AML-193 (cell line): ENCODE measurements at places on chromosomes 4 and X.

DNA sequence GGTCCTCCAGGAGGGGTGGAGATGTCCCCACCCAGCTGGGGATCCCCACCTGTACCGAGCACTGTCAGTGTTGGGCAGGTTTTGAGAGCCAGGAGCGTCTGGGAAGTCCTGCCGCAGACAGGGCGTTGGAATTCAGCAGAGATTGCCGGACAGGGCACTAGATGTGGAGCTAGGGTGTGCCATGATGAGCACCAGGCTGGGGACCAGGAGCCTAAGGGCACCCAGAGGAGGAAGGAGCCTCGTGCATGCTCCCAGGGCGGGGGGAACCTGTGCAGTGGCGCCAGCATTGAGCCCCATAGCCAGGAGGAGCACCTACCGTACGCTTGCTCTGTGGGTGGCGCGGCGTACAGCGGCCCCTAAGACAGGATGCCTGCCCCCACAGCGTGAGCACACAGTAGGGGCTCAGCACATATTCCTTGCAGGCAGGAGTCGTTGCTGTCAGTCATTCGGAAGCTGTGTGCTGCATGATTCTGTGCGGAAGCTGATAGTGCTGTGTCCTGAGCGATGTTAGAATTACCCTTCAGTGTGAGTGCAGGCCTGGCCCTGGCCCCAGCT lies 18.8 kb upstream of the TADA2B start:
- no peak for DNase-seq

- no peak for DNase-seq
These were observed 40.6 kb upstream of the XPNPEP2 start for GRCh38 chrX:129698150-129698549.

GRCh38 chr4:89000844-89001360 lies 56.1 kb downstream of the FAM13A start:
- no peak for DNase-seq

DNA sequence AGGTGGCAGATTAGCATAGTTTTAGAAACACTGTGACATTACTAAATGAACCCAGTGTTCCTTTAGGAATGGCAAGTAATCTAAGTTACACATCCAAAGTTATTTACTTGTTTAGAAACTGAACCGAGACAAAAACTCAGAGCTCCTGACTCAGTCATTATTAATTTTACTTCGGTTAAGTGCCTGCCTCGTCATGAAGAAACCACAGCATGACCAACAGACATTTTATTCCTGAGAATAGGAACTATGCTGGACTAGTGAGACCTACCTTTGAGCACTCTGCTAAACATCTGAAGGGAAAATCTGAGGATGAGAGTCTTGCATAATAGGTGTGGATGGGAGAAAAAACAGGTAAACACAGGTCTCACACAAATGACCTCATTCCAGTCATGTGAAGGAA lies 2.5 kb downstream of the BEX1 start:
- no peak for DNase-seq

- DNase-seq, result no peak
These were observed 78.9 kb upstream of the BMPR1B start for GRCh38 chr4:94678896-94679295.

GRCh38 chr4:142353149-142353738 lies 492.9 kb downstream of the INPP4B start:
- peak; percentile 42 for DNase-seq

- no peak for DNase-seq
These were observed 78.9 kb upstream of the CNKSR2 start for GRCh38 chrX:21295246-21295820.

- no peak for DNase-seq
These were observed 10.9 kb upstream of the TET2 start for GRCh38 chr4:105135785-105136184.

GRCh38 chr4:6878451-6879059 lies 31.1 kb upstream of the TBC1D14 start:
- DNase-seq, result no peak

DNA sequence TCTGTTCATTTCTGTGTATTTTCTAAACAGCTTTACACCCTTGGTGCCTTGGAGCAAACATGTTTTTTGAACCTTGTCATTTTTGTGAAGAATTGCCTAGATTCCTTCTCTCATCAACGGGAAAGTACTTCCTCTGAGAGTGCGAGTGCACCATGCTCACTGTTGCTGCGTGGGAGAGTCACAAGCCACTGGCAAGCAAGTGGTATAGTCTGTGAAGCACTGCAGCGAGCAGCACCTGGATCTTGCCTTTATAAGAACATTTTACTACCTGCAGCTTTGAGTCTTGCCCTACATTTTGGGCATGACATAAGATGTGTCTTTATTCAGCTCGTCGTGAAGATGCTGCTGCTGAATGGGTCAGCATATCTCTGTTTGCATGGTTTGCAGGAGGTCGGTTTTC lies 44.9 kb downstream of the HADH start:
- no peak for DNase-seq

DNA sequence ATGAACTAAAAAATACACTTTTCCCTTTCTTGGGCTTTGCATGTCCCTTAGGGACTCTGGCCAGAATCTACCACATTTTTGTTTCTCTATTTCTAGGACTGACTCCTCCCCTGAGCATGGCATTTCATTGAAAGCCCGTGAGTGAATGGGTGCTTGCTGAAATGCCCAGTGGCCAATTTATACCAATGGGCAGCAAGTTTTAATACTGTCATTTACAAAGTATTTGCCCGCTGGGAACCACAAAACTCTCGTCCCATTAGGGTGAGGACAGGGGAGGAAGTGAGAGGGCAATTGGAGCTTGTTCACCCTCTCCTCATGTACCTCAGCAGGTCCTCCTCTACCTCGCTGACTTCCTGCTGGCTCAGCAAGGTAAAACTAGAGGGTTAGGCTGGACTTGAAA lies 1.1 kb downstream of the SRPX2 start:
- DNase-seq, result no peak

DNA sequence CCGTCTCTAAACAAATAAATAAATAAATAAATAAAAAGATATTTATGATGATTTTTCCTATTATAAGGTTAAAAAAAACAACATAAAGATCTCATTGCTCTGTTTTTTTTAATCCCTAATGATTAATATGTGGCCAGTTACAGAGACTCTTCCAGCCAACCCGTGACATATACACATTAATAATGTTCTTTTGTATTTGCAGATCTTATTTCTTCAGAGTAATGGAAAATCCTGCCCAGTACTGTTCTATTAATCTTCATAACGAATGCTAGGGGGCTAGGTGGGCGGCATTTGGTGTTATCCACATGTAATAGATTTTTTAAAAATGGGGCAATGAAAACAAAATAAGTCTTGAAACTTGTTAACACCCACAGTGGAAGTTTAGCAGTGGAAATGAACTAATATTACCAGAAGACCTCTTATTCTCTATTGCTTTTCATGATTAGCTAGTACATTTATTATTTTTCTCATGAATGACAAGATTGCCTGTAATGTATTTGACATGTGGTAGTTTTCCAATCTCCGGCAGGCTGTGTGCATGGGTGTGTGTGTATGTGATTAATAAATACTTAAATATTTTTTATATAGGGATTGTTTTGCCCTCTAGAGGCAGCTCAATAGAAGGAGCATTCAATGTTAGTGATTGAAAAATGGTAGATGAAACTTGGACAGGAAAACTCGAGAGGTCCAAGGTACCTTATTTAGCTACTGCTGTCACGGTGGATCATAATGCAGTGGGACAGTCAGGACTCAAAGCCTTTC lies 457.4 kb downstream of the IL1RAPL1 start:
- no peak for DNase-seq

DNA sequence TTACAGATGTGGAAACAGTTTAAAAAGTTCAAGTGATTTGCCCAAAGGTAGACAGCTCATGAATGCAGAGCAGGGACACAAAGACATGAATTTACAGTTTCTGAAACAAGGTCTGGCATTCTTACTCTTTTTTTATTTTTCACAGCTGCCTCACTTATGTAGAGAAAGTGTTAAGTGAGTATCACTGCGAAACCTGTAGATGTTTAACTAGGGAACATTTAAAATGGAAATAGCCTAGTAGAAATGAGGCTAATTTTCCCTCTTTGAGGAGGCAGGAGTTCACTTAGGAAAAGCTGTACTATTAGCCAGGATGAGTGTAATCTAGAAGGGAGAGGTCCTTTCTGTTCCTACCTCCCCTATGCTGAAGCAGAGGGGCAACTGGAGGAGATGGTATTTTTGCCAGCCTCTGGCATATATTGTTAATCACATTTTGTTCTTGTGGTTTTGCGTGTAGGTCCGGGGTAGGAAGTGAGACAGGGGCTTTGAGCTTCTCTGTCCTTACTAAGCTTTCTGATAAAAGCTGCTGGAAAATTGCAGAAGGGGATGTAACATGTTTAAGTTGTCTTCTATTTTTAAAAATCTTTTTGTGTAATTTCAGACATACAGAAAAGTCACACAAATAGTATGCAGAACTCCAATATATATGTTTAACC lies 492.8 kb upstream of the NR3C2 start:
- no peak for DNase-seq
